ENCODE measurements at places on chromosomes 1 and 21. TPM values are rescaled to one million over a fixed set of nuclear protein-coding genes. Genes with fewer than 3 reads are reported as not detected.

TNFSF18 gene
- not detected for total RNA-seq

CFHR5 gene
- not detected for total RNA-seq

DNA sequence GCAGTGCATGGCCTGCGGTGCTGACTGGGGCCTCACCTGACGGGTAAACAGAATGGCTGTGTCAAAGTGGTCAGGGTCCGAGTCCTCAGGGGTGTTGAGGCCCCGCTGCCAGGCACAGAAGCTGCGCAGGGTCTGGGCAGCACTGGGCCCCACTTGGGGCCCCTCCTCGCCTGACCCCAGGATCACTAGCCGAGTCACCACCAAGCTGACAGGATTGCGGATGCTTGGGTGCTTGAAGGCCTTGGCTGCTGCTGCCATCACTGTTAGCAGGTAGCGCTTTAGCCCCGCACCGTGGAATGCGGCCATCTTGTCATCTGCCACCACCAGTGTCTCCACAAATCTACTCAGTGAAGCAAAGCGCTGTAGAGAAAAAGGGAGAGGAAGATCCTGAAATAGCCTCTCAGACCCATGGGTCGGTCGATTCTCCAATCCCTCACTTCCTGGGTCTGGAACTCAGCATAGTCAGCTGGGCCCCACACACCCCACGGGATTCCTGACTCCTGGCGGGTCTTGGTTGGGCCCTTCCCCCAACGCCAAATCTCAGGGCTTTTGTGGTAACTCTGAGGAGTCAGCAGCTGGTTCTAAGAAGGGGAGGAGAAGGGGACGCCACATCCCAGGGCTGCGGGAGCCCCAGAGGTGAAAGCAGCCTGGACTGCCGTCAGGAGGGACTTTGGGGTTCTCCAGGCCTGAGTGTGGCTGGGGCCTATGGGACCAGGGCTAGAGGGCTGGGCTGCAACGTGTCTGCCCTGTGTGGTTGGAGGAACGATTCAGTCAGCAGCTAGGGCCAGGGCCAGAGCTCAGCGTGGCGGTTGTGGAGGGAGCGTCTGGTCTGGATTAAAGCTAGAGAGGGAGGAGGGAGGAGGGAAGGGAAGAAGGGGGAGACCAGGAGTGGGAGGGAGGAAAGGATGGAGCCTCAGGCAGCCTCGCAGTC lies 2.1 kb downstream of the ADAMTS4 start:
- no peak for DNase-seq
- H3K27ac ChIP-seq, result no peak overlapping the region

DNA sequence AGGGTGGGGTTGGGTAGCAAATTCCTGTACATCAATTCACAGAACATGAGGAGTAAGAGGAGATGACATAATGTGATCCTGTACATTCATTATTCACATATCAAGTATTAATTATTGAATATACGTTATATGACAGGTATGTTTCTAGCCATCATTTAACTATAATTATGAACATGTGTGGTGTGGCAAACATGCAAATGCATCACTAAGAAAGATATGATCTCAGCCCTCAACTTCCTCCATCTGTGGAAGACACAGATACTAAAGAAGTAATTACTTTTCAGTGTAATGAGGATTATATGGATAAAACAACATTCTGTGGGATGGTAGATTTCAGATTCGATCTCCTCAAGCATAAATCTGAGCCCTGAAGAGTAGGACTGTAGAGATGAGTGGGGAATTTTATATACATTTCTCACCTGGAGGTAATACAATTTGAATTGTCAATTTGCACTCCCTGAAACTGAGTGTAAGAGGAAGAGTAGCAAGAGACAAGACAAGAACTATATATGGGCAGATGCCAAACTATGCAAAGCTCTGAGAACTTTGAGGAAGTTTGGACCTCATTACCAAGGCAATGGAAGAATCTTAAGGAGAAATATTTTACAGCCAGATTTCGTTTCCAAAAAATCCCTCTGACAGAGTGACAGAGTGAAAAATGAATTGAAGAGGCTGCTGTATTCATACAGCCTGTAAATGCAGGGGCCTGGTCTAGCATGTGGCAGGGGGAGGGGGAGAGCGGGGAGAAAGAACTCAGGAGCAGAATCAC lies 275.5 kb downstream of the TPR start:
- H3K4me3 ChIP-seq, result no peak overlapping the region
- H3K36me3 ChIP-seq, result no peaks in the 10 kb centered on the region
- no peak overlapping the region for H3K27ac ChIP-seq
- H3K4me1 ChIP-seq, result peaks cover 20% of the 10 kb centered on the region
- DNase-seq, result no peak

GRCh38 chr1:235147269-235147668 lies 13.8 kb downstream of the RBM34 start:
- no peak for DNase-seq
- peaks cover 10% of the 10 kb centered on the region for H3K4me1 ChIP-seq
- no peaks in the 10 kb centered on the region for H3K27me3 ChIP-seq
- H3K36me3 ChIP-seq, result peaks cover 41% of the 10 kb centered on the region
- H3K27ac ChIP-seq, result no peak overlapping the region
- H3K4me3 ChIP-seq, result no peak overlapping the region

GRCh38 chr1:214332946-214333798 lies 52.2 kb downstream of the SMYD2 start:
- no peak overlapping the region for H3K4me3 ChIP-seq
- peaks cover 12% of the 10 kb centered on the region for H3K36me3 ChIP-seq
- no peak overlapping the region for H3K27ac ChIP-seq
- no peaks in the 10 kb centered on the region for H3K27me3 ChIP-seq
- H3K4me1 ChIP-seq, result no peaks in the 10 kb centered on the region
- peak; percentile 75 for DNase-seq

DNA sequence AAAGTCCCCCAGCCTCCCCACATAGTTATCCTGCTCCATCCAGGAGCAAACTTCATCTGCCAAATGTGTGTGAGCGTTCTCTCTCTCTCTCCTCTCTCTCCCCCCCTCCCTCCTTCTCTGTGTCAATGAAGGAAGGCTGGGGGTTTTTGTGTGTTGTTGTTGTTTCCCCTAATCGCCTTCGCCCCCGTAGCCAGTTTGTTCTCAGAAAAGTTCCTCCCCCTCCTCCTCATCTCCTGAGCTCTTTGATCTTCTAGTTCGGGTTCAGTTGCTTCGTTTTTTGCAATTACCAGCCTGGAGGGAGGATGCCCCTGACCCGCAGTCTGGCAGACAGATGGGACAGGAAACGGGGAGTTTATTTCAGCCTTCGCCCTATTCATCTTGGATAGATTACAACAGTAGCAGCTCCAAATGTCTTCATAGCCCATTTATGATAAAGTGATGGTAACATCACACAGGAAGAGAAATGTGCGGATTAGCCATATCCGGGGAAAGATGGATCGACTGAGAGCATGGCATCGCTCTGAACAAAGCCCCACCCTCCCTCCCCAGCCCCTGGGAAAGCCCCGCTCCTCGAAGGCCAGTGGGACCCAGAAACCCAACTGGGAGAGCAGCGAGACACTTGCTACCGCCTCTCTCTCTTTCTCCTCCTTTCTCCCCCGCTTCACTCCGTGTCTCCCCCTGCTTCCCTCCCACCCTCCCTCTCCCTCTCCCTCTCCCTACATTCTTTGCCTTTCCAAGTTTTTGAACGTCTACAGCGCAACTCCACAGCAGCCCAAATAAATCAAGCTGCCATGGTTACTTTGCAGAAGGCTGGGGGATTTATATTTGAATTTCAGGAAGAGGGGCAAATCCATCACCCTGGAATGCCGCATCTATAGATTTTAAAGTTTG lies 139.7 kb upstream of the ARHGEF16 start:
- H3K4me1 ChIP-seq, result peaks cover 16% of the 10 kb centered on the region
- H3K27ac ChIP-seq, result no peak overlapping the region
- H3K4me3 ChIP-seq, result no peak overlapping the region
- DNase-seq, result no peak

DNA sequence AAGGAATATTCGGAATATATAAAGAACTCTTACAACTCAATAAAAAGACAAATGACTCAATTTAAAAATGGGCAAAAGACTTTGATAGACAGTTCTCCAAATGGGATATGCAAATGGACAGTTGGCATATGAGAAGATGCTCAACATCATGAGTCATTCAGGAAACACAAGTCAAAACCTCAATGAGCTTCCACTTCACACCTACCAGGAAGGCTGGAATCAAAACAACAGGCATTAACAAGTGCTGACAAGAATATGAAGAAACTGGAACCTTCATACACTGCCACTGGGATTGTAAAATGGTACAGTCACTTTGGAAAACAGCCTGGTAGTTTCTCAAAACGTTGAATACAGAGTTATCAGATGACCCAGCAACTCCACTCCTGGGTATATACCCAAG lies 17.2 kb downstream of the PGBD5 start:
- no peak overlapping the region for H3K27ac ChIP-seq
- H3K27me3 ChIP-seq, result no peaks in the 10 kb centered on the region
- no peaks in the 10 kb centered on the region for H3K36me3 ChIP-seq
- H3K4me3 ChIP-seq, result no peak overlapping the region
- no peak for DNase-seq
- peaks cover 14% of the 10 kb centered on the region for H3K4me1 ChIP-seq

GRCh38 chr21:42676808-42677207 lies 23.4 kb downstream of the PDE9A start:
- no peak for DNase-seq
- no peak overlapping the region for H3K27ac ChIP-seq
- H3K4me1 ChIP-seq, result no peaks in the 10 kb centered on the region
- H3K36me3 ChIP-seq, result no peaks in the 10 kb centered on the region
- H3K4me3 ChIP-seq, result no peak overlapping the region
